Activated CD4-positive, alpha-beta memory T cell treated with anti-CD3 and anti-CD28 coated beads for 36 hours (primary cell): ENCODE measurements at places on chromosomes 4 and X. TPM values are rescaled to one million over a fixed set of nuclear protein-coding genes. Genes with fewer than 3 reads are reported as not detected.

GRCh38 chrX:150899191-150899757 lies 806 bp upstream of the CD99L2 start:
- H3K36me3 ChIP-seq = no peaks in the 10 kb centered on the region
- H3K27me3 ChIP-seq = no peaks in the 10 kb centered on the region
- peaks cover 13% of the 10 kb centered on the region for H3K4me1 ChIP-seq
- peak overlapping the region; percentile 77 for H3K4me3 ChIP-seq
- peak; percentile 47 for DNase-seq

DNA sequence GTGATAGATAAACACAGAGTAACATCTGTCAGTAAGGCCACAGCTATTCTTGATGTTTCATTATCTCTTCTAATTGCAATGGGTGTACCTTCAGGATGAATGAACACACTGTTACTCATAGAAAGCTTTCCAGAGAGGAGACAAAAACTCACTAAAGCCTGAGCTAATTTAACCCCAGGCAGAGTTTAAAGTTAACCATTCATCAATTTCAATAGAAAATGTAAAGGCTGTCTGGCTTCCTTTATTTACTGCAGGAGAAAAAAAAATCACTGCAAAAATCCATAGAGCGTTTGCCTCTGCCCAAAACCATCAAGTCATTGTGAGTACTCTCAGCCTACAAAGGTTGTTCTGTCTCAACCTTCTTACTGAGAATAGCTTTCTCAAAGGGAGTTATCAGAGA lies 376.9 kb downstream of the PPP4R3C start:
- H3K27me3 ChIP-seq = no peaks in the 10 kb centered on the region
- no peaks in the 10 kb centered on the region for H3K36me3 ChIP-seq
- H3K4me3 ChIP-seq = no peak overlapping the region

GRCh38 chr4:127782025-127782274 lies 172 bp upstream of the HSPA4L start:
- H3K36me3 ChIP-seq = peaks cover 2% of the 10 kb centered on the region
- peak; percentile 79 for DNase-seq
- H3K27me3 ChIP-seq = peaks cover 54% of the 10 kb centered on the region
- peak overlapping the region; percentile 79 for H3K4me3 ChIP-seq
- H3K27ac ChIP-seq = no peak overlapping the region

DNA sequence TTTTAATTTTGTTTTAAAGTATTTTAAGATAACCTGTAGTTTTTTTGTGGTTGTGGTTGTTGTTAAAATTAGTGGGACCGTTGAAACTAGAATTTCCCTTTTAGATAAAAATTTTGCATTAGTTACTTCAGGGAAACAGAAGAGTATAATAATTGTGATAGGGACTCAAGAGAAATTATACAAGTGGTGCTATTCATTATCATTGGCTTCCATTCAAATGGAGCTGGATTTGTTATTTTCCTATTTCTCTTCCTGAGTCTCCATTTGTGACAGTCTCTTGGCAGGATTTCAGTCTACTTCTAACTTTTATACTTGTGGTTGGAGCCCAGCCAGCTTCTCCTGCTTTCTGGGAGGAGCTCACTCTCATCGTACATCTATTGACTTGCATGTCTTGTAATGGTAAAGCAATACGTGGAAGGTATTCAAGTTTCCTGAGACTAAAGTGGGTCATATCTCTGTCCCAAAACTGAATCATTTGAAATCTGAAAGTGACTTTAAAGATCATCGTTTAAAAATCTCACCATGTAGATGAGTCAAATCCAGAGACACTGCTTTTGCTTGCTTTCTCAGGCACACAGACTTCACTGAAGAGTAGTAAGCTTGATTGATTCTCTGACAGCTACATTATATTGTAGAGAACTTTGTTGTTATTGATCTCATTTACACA lies 155.8 kb downstream of the RPA4 start:
- peaks cover 11% of the 10 kb centered on the region for H3K4me1 ChIP-seq
- peak; percentile 15 for DNase-seq
- H3K4me3 ChIP-seq = no peak overlapping the region

DNA sequence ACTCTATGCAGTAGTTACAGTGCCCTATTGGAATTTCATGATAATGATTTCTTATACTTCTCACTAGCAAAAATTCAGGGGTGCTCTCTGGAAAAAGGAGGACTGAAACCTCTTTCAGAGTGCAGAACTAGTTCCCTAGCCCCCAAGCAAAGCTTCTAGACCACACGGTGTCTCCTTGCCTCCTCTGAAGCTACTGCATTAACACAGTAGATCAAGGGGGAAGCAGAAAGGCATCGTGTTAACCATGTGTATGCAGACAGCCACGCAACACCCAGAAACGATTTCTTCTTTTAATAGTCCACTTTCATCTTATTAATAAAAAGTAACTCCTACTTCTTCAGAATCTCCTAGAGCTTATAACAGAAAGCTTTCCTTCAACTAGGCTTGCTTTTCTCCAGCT lies 44.7 kb downstream of the MAML3 start:
- no peak overlapping the region for H3K4me3 ChIP-seq
- peaks cover 4% of the 10 kb centered on the region for H3K27me3 ChIP-seq
- no peak for DNase-seq
- H3K36me3 ChIP-seq = no peaks in the 10 kb centered on the region

- H3K4me3 ChIP-seq = no peak overlapping the region
- no peak overlapping the region for H3K27ac ChIP-seq
- H3K36me3 ChIP-seq = no peaks in the 10 kb centered on the region
- no peak for DNase-seq
- H3K4me1 ChIP-seq = no peaks in the 10 kb centered on the region
Measured at GRCh38 chr4:174036111-174036510, 247.4 kb downstream of the FBXO8 start.

DNA sequence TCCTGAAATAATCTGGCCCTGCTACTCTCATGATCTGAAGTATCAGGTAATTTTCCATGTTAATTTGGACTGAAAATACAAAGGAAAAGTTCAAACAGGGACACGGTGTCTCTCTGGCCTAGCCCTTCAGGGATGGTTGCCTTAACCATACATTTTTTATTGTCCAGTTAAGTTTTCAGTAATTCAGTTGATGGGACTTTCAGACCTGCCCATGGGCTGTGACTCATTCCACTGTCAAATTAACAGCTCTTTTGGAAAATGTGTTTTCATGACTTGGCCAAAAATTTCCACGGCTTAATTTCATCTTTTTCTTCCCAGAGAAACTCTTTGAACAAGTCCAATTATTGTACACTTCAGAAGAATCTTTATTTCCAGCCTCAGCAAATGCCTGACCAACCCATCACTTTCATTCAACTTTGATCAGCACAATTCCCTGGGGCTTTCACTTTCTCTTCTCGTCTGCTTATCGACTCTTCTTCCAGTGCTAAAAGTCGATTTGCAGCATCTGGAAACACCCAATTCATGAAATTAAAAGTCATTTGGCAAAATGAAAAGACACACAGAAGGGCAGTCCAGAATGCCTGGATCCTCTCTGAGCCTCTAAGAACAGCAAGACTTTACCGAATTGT lies 293.9 kb downstream of the RAB28 start:
- H3K4me1 ChIP-seq = no peaks in the 10 kb centered on the region
- no peak for DNase-seq
- no peak overlapping the region for H3K4me3 ChIP-seq
- H3K27ac ChIP-seq = no peak overlapping the region

GRCh38 chr4:184893801-184894571 lies 68.2 kb upstream of the ACSL1 start:
- peaks cover 22% of the 10 kb centered on the region for H3K27me3 ChIP-seq
- no peak overlapping the region for H3K27ac ChIP-seq
- no peaks in the 10 kb centered on the region for H3K36me3 ChIP-seq
- no peaks in the 10 kb centered on the region for H3K4me1 ChIP-seq

DNA sequence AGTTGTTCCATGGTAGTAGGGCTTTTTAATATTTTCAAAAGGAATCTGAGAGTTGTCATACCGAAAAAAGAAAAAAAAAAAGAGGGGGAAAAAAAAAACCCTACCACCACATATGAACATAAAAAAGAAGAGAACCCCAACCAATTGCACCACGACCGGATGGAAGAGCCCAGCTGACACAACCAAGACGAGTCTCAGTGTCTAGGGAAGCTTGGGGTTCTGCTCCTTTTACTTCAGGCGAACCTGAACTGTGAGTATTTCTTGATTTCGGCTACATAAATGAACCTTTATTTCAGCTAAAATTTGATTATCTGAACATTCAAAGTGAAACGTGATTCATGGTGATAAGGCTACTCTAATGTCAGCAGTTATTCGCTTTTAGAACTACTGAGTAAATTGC lies at the start of gene GPR34:
Gene GPR34 (plus strand): TSS at position 139 of the 400 bp plus-strand sequence. CDS start 6,661 bp downstream, outside the sequence.
- H3K4me3 ChIP-seq = no peak within 1 kb of the TSS
- no peak within 1 kb of the TSS for H3K27ac ChIP-seq
- H3K27me3 ChIP-seq = no peaks in the 10 kb centered on the region

DNA sequence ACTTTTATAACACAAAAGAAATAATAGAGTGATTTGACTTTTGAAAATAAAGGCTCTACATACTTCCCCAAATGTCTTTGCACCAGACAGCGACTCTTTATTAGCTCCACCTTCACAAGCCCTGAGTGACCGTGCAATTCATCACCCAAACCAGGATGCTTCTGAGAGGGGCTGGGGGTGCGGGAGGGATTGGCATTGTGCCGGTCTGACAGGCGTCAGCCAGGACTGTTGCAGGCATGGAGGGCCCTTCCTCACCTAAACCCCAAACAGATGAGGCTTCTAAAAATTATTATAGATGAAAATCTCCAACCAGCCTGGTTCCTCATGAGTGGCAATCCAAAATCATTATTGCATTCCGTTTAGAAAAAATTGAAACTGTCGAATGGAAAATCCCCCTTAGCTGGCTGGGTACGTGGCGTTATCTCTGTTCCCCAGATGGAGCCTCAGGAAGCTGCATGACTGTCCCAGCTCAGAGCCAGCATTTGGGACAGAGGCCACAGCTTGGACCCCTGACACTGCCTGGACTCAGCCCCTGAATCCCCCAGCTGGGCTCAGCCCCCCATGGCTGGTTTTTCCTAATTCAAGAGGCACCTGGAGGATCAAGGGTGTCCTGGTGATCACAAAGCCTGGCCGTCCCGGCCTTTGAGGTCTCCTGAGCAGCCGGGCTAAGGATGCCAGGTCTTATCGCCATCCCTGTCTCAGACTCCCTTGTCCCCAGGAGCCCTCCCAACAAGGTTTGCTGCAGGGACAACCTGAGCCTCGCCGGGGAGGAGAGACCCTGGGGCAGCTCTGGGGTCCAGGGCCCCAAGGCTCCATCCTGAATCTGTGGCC lies 60.4 kb downstream of the SORCS2 start:
- H3K36me3 ChIP-seq = no peaks in the 10 kb centered on the region
- no peak for DNase-seq
- no peaks in the 10 kb centered on the region for H3K4me1 ChIP-seq
- H3K27me3 ChIP-seq = peaks cover 3% of the 10 kb centered on the region
- no peak overlapping the region for H3K27ac ChIP-seq

- no peaks in the 10 kb centered on the region for H3K4me1 ChIP-seq
- H3K27me3 ChIP-seq = peaks cover 3% of the 10 kb centered on the region
- no peaks in the 10 kb centered on the region for H3K36me3 ChIP-seq
- DNase-seq = no peak
- H3K27ac ChIP-seq = no peak overlapping the region
- H3K4me3 ChIP-seq = no peak overlapping the region
Measured at GRCh38 chr4:68617003-68617698, 41.0 kb upstream of the UGT2B17 start.

ELOVL6 gene
- total RNA-seq = 8.5 TPM

FGF5 gene
- total RNA-seq = not detected

NUP62CL gene
- total RNA-seq = 2.5 TPM

PAGE4 gene
- not detected for total RNA-seq

SLC49A3 gene
- total RNA-seq = not detected

TMPRSS11D gene
- not detected for total RNA-seq

IDH3G gene
- total RNA-seq = 51.5 TPM
